ENCODE measurements at places on chromosomes 1 and 21. TPM values are rescaled to one million over a fixed set of nuclear protein-coding genes. Genes with fewer than 3 reads are reported as not detected.

- DNase-seq: no peak
Observed at GRCh38 chr1:221644663-221645258, 97.1 kb downstream of the DUSP10 start.

The OR2L8 gene
- total RNA-seq: not detected

DNA sequence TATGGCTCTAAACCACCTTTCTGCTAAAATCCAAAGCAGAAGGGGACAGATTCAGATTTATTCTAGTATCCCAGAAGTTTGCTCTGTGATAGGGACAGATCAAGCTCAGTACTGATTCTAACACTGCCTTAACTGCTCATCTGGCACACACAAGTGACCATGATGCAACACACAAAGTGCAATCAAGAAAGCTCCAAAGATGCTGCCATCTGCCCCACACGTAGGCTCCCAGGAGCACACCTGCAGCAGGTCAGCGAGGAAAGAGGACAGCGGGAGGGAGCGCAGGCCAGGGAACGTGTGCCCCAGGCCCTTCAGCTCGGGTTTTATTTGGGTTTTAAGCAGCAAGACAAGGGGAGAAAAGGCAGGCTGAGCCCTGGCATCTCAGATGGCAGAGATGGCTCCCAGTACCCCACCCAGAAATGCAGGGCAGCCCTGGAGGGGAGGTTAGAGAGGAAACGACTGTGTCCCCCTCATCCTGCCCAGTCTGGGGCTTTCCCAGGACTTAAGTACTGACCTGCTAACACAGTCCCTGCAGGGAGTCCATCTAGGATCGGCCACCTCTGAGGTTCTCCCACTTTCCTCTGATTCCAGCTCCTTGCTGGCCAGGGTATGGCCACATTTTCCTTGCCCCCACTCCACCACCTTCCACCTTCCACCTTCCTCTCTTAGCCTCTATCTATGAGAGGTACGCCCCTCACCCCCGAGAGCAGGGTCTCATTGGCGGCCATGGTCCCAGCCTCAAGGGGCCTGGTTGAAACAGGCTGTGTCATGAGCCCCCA lies 1.2 kb downstream of the TRIM11 start:
- DNase-seq: peak; percentile 30

GRCh38 chr1:107851418-107851817 lies 113.6 kb downstream of the VAV3 start:
- no peak for DNase-seq

- peak; percentile 88 for DNase-seq
Observed at GRCh38 chr1:179177182-179177581, 52.3 kb downstream of the ABL2 start.

DNA sequence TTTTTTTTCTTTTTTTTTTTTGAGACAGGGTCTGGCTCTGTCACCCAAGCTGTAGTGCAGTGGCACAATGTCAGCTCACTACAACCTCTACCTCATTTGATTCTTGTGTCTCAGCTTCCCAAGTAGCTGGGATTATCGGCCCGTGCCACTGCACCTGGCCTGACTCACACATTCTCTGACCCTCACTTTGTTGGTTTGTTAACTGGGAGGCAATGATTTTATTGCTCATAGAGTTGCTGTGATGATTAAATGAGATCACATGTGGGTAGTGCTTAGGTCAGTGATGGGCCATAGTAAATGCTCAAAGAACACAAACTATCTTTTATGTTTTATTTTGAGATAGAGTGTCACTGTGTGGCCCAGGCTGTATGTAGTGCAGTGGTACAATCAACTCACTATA lies 47.3 kb upstream of the SSBP3 start:
- DNase-seq: no peak

GRCh38 chr1:78068681-78069283 lies 23.0 kb downstream of the GIPC2 start:
- DNase-seq: no peak

The KIAA0040 gene
- under 0.01 TPM for total RNA-seq

DNA sequence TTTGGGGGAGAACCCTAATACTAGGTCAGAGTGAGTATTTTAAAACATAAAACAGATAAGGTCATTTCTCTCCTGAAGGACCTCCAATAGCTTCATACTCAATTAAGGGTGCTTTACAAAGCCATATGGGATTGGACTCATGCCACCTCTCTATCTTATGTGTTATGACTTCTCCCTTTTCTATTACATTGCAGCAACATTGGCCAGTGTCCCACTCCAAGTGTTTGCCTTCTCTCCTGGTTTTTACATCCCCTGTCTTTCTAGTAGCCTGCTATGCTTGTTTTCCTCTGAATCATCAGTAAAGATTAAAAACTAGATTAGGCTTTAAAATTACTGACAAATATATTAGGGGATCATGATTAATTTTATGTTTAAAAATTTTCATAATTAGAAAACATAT lies 66.6 kb downstream of the SCMH1 start:
- peak; percentile 52 for DNase-seq

The AMY1B gene
- not detected for total RNA-seq

GRCh38 chr1:117886101-117886795 lies 43.2 kb downstream of the GDAP2 start:
- DNase-seq: peak; percentile 76

DNA sequence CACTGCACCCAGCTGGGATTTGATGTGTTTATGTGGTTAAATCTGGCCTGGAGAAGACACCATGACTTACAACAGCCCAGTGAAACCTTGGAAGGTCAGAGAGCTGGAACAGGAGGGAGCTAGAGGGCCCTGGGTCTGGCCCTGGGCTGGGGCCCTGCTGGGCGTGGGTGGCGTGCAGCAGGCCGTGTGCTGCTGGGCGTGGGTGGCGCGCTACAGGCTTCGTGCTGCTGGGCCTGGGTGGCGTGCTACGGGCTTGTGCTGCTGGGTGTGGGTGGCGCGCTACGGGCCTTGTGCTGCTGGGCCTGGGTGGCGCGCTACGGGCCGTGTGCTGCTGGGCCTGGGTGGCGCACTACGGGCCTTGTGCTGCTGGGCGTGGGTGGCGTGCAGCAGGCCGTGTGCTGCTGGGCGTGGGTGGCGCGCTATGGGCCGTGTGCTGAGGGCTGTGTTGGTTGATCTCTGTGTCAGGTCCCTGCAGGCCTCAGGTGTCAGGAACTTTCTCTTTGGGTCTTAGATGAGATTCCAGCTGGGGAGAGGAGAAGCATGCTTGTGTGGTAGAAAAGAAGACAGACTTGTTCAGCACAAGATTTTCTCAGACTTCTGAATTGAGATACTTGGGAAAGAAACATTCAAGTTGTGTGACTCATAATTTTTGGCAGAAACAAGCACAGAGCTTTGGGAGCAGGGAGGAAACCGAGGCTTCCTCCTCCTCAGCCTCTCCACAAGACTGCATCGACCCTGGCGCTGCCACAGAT lies 66.0 kb downstream of the COL18A1 start:
- peak; percentile 95 for DNase-seq
